ENCODE measurements at places on chromosomes 1 and 21.

DNA sequence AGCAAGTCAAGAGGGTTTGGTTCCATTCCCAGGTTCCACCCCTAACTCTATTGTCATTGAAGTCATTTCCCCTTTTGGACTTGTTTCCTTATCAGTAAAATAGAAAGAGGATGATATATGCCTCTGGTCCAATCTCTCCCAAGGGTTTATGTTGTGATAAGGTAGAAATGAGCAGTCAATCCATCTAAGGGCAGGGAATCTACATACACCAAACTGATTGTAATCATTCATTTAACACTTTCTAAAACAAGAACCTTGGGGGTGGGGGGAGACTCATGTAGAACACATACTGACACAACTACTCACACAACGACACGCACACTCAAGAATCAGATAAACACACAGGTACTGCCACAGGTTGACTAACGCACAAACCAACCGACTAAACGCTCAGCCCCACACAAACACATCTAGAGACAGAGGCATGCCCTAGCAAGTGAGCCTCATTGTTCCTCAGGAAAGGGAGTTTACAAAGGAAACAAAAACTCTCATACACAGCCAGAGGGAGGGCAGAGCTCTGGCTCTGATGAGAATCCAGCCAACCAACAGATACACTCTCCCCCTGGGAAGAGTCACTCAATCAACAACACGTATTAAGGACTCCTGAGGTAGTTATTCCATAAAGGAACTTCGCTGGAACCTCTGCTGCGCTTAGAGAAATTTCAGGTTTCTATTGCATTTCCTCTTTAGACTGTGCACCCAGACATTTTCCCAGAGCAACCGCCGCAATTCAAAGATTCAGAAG lies 1.0 kb downstream of the F11R start:
- DNase-seq: no peak

DNA sequence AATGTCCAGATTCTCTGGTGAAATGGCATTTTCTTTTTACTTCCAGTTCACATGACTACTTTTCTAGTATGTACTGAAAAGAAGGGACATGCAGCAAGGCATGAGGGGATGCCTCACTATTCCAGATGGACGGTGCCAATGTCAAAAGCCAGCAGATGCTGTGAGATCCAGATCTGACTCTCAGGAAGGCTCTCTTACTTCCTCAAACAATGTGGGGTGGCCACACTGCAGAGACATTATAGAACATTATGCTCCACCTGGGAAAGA lies 17.7 kb downstream of the CRYZ start:
- no peak for DNase-seq

DNA sequence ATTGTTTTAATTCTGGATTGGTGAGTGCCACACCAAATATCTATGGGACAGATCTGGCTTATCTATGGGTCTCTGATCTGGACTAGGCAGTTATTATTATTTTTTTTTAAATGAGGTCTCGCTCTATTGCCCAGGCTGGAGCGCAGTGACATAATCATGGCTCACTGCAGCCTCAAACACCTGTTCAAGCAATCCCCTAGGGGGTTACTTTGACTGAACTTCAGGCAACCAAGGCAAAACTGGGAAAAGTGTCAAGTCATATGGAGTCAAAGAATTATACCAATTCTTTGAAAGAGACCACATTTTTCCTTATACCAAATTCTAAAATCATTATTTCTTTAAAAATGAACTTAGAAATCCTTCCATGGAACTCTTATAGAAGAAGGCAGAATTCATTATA lies 129.1 kb upstream of the HOOK1 start:
- DNase-seq: no peak

- DNase-seq: no peak
Measured at GRCh38 chr1:222000131-222000530, 258.2 kb upstream of the DUSP10 start.

- DNase-seq: peak; percentile 3
Measured at GRCh38 chr1:241715956-241716355, 63.9 kb downstream of the WDR64 start.

DNA sequence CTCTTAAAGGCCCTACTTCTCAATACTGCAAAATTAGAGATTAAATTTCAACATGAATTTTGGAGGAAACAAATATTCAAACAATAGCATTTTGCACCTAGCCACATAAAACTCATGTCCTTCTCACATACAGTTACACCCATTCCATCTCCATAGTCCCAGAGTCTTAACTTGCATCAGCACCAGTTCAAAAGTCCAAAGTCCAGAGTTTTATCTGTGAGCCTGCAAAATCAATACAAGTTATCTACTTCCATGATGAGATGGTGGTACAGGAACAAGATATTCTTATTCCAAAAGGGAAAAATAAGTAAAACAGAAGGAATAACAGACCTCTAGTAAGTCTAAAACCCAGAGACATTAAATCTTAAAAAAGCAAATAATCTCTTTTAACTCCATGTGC lies 686.0 kb upstream of the ADGRL4 start:
- no peak for DNase-seq

DNA sequence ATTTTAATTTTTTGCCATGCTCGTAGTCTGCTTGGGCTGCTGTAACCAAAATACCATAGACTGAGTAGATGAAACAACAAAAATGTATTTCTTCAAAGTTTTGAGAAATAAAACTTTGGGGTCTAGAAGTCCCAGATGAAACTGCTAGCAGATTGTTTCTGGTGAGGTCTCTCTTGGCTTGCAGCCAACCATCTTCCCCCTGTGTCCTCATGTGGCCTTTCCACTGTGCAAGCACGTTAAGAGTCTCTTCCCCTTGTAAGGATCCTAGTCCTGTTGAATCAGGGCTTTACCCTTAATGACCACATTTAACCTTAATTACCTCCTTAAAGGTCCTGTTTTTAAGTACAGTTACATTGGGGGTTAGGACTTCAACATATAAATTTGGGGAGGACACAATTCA lies 86.6 kb downstream of the PTBP2 start:
- peak; percentile 2 for DNase-seq

- peak; percentile 26 for DNase-seq
Measured at GRCh38 chr1:111275079-111275478, 15.6 kb upstream of the CHIA start.

- peak; percentile 18 for DNase-seq
Measured at GRCh38 chr1:8746554-8746953, 70.9 kb downstream of the RERE start.

DNA sequence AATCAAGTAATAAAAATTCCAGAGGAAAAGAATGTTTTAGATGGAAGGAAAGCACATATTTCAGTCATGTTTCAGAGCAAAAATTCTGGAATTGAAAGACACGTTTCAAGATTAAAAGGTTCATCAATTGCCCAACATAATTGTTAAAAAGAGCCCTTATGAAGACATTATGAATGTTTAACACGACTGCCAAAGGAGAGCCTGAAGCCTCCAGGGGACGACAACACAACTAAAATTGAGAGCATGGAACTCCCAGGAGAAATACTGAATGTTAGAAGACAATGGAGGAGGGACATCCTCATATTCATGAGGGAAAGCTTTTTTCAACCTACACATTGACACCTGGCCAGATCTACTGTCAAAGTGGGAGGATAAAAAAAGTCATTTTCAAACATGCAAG lies 16.0 kb downstream of the OR2T11 start:
- peak; percentile 18 for DNase-seq

DNA sequence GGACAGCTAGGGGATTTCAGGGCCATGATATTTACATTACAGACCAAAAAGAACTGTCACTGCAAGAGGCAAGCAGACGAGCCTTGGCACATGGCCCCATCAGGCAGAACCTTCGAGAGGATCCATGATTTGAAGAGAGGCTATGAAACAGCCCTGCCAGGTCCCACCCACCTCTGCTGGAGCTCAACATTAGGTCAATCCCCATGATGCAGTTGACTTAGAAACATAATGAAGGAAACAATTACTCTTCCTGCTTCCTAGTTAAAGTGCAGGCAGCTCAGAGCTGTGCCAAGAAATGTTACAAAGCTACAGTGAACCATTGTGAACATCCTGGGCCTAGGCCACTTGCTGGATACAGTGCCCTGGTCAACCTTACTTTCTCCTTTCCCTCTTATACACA lies 41.7 kb upstream of the PTCH2 start:
- no peak for DNase-seq

DNA sequence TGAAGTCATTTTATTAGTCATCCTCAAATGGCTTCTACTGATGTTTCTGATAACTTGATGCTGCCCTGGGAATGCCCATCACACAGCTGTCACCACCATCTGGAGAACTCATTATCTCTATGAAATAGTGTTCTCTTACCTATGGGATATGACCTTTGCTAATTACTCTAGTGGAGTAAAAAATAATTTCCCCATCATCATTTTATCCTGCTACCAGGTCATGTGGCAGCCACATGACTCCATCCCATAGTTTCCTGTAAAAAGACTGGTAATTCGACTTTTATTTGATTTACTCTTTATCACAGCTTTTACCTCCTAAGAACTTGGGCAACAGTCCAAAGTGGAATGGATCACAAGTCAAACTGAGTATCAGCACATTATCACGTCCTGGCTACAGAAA lies 76.1 kb upstream of the USP25 start:
- no peak for DNase-seq

DNA sequence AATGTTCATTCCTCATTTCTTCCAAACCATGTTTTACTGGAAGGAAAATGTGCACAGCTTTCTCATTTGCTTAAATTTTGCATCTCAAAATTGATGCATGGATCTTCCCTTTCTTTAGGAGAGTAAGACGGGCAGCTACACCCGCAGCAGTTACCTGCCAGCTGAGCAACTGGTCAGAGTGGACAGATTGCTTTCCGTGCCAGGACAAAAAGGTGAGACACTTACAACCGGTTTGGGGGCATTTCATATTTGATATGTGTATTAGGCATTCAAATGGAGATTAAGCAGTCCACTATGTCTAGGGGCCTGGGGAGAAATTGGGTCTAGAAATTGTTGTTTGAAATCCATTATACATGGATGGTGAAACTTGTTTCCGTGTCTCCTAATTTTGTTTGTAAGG lies 12.9 kb downstream of the C8A start:
- DNase-seq: no peak

- DNase-seq: no peak
Measured at GRCh38 chr1:11507309-11507708, 28.4 kb downstream of the DISP3 start.
